Calu3 (cell line): ENCODE measurements at places on chromosomes 12 and 14. TPM values are rescaled to one million over a fixed set of nuclear protein-coding genes. Genes with fewer than 3 reads are reported as not detected.

- no peak overlapping the region for H3K27ac ChIP-seq
- peaks cover 24% of the 10 kb centered on the region for H3K36me3 ChIP-seq
- H3K4me1 ChIP-seq = no peaks in the 10 kb centered on the region
- no peaks in the 10 kb centered on the region for H3K27me3 ChIP-seq
- no peak for DNase-seq
Observed at GRCh38 chr14:75098212-75098611, 28.6 kb downstream of the NEK9 start.

DNA sequence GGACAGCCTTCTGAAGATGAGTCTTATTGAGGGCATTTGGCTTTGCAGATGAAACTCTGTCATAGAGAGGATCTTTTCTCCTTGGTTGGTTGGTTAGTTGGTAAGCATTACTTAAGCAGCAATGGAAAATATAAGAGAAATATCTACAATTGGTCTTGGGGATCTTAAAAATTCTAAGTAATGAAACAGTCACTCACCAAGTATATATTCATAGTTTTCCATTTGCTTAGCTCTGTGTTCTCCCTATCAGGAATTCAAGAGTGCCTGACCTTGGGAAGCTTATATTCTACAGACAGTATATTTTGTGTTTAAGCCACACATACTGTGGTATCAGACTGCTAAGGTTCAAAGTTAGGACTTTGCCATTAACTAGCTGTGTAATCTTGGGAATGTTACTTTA, at the start of gene OR5AU1:
TSS of gene OR5AU1 (minus strand) at position 101 of the 400 bp plus-strand sequence. CDS start 191 bp downstream, outside the sequence.
- DNase-seq = no peak
- no peak within 1 kb of the TSS for H3K27ac ChIP-seq
- no peaks in the 10 kb centered on the region for H3K36me3 ChIP-seq
- H3K27me3 ChIP-seq = peaks cover 52% of the 10 kb centered on the region

The MDGA2 gene
- total RNA-seq = not detected in 2 replicates

The SLC35F4 gene
- not detected in 2 replicates for total RNA-seq

The TUBA1B gene
- 690 and 793 TPM in 2 replicates for total RNA-seq

The FBRSL1 gene
- total RNA-seq = 118 and 119 TPM in 2 replicates
